Natural killer cell (primary cell): ENCODE measurements at places on chromosomes 2 and 18. TPM values are rescaled to one million over a fixed set of nuclear protein-coding genes. Genes with fewer than 3 reads are reported as not detected.

GRCh38 chr18:24490539-24490938, 30.1 kb downstream of the HRH4 start:
- no peaks in the 10 kb centered on the region for H3K36me3 ChIP-seq
- no peak for DNase-seq

AOX1 gene
- total RNA-seq = not detected

DNA sequence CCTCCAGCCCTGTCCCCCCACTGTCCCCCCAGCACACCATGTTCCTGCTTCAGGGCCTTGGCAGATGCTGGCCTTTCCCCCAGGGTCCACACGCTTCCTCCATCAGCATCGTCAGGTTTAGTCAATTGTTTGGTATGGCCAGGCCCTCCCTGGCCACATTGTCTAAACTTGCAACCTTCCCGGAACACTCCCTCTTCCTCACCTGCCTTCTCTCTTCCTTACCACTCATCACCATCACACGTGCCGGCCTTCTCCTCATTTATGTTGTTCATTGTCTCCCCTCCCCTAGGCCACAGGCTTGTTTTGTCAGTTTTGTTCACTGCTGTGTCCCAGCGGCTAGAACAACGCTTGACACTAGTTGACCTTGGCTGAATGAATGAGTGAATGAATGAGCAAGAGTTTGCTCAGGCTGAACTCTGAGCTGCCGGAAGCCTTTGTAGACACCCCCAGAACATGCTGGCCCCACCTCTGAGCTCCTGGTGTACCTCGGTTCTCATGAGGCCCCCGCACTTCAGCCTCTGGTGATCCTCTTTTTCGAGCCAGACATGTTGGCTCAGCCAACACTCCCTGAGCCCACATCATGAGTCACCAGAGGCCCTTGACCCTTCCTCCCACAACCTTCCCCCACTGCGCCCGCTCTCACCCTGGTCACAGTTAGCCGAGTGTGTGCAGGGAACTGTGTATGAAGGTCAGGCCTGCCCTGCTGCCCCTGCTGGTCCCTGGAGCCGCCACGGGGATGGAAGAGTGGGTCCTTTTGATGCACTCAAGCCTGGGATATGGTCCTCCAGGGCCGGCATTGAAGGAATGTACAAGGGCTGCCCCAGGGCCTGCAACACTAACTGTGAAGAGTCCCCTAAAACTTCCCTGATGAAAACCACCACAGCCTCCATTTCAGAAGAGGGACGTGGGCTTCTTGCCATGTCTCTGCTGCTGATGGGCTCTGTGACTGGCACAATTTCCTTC, 57.5 kb downstream of the HS1BP3 start:
- no peak for DNase-seq
- H3K4me3 ChIP-seq = no peak overlapping the region
- H3K4me1 ChIP-seq = peaks cover 38% of the 10 kb centered on the region
- H3K27ac ChIP-seq = no peak overlapping the region

DNA sequence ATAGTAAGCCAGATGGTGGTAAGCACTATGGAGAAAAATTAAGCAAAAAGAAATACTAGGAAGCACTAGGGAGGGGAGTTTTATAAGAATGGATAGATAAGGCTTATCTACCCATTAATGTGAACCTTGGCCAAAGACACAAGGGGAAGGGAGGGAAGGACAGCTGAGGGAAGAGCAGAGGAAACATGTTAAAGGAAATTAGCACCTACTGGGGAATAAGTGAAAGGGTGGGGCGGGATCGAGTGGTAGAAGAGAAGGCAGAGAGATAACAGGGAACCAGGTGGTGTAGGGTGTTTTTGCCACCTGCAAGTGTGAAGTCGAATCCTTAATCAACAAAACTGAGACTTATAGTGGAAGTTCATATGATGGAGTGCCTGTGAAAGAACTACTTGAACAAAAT, 1.7 kb downstream of the UNC80 start:
- H3K4me3 ChIP-seq = no peak overlapping the region
- DNase-seq = no peak
- H3K27me3 ChIP-seq = peaks cover under 1% of the 10 kb centered on the region

- H3K4me3 ChIP-seq = no peak overlapping the region
- no peak overlapping the region for H3K27ac ChIP-seq
- peaks cover 23% of the 10 kb centered on the region for H3K4me1 ChIP-seq
- DNase-seq = no peak
- no peaks in the 10 kb centered on the region for H3K27me3 ChIP-seq
- no peaks in the 10 kb centered on the region for H3K36me3 ChIP-seq
Observed at GRCh38 chr2:42363413-42363812, 2.4 kb upstream of the COX7A2L start.

DNA sequence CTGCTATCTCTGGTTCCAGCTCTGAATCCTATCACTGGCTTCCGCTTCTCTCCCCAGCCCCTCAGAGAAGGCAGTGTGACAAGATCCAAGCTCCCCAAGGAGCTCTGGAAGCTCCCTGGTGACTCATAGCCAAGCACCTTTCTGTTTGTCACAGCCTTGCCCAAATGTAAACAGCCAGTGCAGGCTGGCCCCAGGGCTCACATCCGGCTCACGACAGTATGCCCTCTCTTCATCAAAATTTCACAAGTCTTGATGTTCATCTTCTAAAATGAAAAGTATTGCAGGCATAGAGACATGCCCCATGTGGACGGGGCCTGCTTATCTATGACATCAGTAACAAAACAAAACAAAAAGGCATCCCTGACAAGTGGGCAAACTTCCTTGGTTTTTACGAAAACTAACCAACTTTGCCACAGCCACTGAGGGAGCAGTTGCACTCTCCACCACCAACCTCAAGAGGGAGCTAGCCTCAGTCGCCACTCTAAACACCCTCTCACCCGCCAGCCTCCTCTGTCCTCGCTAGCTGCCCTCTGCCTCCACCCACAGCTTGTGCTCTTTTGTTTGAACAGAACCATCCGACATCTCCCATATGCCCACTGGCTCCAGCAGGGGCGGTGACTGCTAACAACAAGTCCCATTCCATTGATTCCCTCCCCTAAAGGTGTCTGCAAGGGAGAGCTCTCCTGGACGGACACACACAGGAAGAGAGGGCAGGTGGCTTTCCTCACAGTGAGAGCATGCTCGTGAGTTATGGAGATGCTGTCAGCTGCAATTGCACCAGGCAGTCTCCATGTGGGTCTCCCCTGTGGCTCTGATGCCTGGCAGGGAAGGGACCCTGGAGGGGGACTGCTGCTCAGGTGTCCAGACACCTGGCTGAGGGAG, 71.0 kb upstream of the DAPL1 start:
- no peaks in the 10 kb centered on the region for H3K4me1 ChIP-seq
- no peaks in the 10 kb centered on the region for H3K36me3 ChIP-seq
- H3K27me3 ChIP-seq = no peaks in the 10 kb centered on the region
- DNase-seq = no peak
- no peak overlapping the region for H3K4me3 ChIP-seq

DNA sequence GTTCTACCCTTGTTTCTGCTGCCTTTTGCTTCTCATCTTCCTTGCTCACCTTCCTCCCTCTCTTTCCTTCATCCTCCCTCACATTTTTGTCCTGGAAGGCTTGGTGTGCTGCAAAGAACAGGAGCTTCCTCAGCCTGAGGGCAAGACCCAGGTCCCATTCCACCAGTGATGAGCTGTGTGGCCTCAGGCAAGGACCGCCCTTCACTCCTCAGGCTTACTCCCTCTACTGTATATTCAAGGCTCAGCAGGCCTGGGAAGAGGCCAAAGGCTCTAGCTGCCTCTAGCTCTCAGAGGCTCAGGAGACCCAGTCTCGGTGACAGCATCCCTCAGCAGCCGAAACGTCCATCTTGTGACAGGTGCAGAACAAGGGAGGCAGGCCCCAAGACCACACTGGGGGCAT, 97.5 kb downstream of the MRO start:
- no peaks in the 10 kb centered on the region for H3K4me1 ChIP-seq
- H3K27me3 ChIP-seq = no peaks in the 10 kb centered on the region
- H3K4me3 ChIP-seq = no peak overlapping the region
- no peak for DNase-seq

- no peaks in the 10 kb centered on the region for H3K27me3 ChIP-seq
- H3K36me3 ChIP-seq = no peaks in the 10 kb centered on the region
- H3K27ac ChIP-seq = no peak overlapping the region
- no peak for DNase-seq
Observed at GRCh38 chr2:195769975-195770374, 112.9 kb downstream of the SLC39A10 start.

- H3K27ac ChIP-seq = no peak overlapping the region
- H3K36me3 ChIP-seq = no peaks in the 10 kb centered on the region
- H3K4me1 ChIP-seq = no peaks in the 10 kb centered on the region
- DNase-seq = peak; percentile 52
Observed at GRCh38 chr2:234881413-234882241, 70.2 kb upstream of the SH3BP4 start.

SLC16A14 gene
- 0.52 TPM for total RNA-seq

ANKRD30BL gene
- total RNA-seq = not detected

MOB4 gene
- total RNA-seq = 40.0 TPM

GRCh38 chr18:62280058-62280457, 45.1 kb upstream of the TNFRSF11A start:
- H3K4me3 ChIP-seq = no peak overlapping the region
- H3K27ac ChIP-seq = no peak overlapping the region
- peaks cover 56% of the 10 kb centered on the region for H3K36me3 ChIP-seq
- no peak for DNase-seq

DNA sequence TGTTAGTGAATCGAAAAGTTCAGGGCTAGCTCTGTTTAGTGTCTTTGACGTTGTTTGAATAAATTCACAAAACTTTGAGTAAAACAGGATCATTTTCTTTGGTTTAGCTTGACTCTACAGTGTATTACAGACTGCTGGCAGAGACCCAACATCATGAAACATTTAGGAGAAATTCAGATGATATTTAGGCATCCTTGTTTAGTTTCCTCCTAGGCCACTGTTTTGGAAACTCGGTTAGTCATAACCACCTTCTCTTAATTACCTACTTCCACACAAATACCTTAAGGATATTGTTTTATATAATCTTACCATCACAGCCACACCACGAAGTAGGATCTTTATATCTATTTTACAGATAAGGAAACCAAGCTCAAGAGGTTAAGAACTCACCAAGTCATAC, 7.8 kb downstream of the LIMS1 start:
- no peak for DNase-seq
- no peak overlapping the region for H3K4me3 ChIP-seq
- H3K27me3 ChIP-seq = no peaks in the 10 kb centered on the region
- no peaks in the 10 kb centered on the region for H3K4me1 ChIP-seq
- H3K27ac ChIP-seq = no peak overlapping the region
